ENCODE measurements at places on chromosomes 16 and 17.
A peak's percentile ranks its signal among the peaks of the same experiment; 100 is the strongest.

- DNase-seq, result peak; percentile 93
Observed at GRCh38 chr16:27202923-27203506, 311 bp upstream of the KDM8 start.

DNA sequence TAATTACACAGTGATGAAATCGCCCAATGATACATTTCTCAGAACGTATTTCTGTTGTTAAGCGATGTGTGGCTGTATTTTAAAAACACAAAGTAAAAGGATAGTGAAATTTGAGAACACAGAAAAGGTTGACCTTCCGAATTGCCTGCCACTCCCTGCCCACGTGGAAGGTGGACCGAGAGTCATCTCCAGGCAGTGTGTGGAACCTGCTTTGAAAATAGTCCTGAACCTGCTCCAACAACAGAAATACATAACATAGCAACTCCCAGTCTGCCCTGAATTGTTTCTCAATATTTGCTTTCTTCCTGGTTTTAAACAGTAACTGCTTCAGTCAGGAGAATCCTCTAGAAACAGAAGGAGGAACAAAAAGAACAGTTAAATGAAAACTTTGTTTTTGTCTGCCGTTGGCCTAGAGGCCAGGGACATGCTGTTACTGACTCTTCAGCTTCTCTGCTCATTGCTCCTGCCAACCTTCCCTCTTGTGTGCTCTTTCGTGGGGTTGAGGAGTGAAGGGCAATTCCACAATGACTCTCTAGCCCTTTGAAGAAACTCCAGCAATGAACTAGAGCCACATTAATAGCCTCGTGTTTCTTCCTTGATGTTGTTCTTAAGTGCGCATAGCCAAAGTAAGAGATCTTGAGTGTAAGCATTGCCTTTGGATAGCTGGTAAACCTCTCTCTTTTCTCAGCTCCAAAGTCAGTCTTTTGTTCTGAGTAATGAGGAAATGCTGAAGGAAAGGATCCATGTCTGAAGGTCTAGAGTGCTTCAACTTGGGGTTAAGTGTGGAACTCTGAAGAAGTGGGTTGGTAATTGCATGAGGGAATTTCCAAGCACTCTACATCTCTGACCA lies 452.5 kb upstream of the CCL2 start:
- no peak for DNase-seq

GRCh38 chr16:48187779-48188178 lies 32.0 kb upstream of the ABCC12 start:
- no peak for DNase-seq

DNA sequence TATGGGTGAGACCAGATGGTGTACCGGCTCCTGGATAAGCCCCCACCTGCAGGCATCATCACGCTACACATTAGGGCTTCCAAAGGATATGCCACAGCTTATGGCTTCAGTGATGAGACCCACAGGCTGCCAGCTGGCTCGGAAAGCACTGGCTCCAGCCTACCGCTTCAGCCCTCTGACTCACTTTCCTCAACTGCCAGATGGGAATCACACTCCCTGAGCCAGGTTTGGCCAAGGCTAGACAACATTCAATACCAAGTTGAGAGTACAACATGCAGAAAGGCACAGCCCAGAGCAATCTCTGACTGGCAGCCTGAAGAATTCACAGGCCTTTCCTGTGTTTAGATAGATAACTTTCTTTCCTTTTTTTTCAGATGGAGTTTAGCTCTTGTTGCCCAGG lies 10.3 kb downstream of the CENPV start:
- no peak for DNase-seq

- DNase-seq, result no peak
Observed at GRCh38 chr17:2804912-2805311, 8.7 kb downstream of the RAP1GAP2 start.

GRCh38 chr17:29698019-29698777 lies 75.5 kb upstream of the CORO6 start:
- no peak for DNase-seq

DNA sequence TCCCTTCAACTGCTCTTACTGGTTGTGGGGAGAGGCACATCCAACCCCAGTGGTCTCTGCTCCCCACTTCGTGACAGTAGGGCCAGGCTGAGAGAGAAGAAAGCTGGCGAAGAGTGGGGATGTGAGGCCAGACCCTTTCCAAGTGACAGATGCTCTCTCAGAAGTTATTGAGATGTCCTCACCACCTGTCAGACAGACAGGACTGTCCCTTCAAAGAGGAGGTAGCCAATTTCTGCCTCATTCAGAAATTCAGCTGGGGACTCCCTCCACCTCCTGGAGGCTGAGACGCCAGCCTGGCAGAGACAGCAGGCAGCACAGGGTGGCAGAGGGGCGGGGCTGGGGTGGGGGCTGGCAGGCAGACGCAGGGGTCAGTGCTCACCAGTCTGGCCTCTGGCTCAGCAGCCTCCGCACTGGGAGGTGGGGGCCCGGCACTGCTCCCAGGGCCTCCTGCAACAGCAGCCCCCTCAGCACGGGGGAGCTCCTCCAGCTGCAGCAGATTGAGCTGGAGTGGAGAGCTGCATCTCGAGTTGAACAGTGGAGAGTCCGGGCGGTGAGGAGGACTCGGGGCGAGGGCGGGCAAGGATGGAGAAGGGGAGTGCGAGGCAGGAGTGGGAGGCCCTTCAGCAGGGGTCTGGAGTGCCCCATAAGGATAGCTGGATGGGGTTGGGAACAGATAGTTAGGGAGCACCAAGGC lies 9.2 kb downstream of the PER1 start:
- no peak for DNase-seq

DNA sequence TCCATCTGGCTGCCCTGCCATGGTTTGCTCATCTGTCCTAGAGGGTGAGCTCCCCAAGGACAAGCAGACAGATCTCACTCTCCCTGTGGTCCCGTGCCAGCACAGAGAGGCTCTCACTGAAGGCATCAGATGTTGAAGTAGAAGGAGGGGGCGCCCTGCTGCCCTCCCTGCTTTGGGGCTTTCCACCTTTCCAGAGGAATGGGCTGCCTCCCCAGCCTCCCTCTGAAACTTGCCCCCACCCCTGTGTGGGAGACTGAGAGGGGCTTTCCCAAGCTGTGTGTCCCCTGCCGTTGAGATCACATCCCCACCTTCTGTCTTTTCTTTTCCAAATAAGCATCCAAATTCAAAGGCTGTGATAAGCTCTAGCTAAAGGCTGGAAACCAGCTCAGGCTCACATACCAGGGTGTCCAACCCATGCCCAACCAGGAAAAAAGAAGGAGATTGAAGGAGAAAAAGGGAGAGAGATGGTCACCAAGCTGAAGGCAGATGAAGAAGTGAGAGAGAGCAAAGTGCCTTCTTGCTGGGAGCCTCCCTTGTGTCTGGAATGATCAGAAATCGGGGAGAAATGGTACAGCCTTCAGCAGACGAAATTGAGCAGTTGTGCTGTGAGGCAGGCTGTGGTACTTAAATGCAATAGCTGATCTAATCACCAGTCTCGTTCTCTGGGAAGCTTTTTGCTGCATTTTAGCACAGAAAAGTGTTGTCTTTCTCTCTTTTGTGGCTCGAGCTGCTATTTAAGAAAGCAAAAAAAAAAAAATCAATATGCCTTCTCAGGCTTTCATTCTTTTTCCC lies 145.9 kb upstream of the LHX1 start:
- no peak for DNase-seq

DNA sequence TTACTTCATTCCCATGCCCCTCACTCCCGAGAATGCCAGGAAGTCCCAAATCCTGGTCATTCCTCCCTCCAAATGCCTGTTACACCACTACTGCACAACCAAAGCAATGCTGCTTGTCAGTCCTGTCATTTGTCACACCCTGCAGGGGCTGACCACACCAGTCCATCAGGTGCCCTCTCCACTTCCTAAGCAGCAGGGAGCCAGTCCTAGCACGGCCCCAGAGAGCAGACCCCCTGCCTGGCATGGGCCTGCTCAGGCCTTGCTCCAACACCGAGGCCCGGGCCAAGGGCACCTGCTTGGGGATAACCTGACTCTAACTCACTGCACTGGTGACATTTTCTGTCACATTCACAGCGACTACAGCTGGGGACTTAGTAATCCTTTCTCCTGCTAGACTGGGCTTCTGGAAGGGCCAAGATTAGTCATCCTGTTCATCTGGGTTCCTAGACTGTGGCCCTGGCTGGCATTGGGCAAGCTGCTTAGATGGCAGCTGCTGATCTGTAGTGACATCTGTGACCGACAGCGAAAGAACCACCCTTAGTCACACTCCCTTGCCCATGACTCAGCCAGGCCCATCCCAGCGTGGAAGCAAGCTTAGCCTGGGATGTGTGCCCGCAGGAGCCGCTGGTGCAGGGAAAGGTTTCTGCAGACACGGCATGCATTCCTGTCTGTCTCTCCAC lies 5.4 kb downstream of the ALYREF start:
- DNase-seq, result no peak

GRCh38 chr17:7549401-7550055 lies 670 bp downstream of the TNFSF12 start:
- peak; percentile 63 for DNase-seq

DNA sequence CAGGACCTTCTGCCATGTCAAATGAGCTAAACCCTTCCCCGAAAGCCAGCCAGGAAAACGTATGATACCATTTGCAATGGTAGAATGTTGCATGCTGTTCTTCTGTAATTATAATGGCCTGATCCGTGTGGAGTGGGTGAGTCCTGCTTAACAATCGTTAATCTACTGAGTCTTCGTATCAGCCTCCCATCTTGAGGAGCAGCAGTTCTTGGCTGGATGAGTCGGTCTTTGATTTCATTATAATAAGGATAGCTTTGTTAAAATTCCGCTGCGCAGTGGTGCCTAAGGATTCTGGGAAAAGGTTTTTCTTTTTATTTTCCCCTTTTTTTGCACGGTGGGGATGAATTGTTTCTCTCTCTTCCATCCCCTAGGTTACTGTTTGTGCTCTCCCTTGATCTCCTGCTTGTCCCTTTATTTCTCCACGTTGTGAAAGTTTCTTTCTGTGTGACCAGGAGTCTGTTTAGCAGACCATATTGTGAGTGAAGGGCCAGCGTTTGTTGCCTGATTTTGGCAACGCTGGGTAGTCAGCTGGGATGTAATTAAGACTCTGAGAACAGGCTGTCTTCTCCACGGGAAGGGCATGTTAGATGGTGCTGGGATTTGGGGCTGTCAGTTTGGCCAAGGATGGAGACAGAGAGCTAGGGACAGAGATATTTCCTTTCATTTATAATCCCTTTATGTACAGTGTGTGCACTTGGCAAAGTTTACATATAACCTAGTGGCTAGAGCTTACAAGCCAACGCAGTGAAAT lies 263.0 kb downstream of the FTO start:
- DNase-seq, result no peak

DNA sequence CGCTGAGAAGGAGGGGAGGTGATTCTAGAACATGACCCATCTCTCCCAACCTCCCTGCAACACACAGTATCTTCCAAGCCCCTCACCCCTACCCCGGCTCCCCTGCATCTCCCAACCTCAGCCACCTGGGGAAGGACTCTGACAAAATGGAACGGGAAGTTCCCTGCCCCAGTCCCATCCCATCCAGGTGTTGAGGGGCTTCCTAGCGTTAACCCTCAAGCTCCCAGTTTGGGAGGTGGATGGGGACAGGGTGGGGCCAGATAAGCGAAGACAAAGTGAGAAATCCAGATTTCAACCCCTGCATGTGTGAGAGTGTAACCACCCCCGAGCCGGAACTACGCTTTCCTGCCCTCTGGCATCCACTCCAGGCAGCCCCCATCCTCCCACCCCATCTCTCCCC lies 1.8 kb downstream of the ZSCAN10 start:
- no peak for DNase-seq

- DNase-seq, result no peak
Observed at GRCh38 chr17:81406117-81406953, 11.1 kb downstream of the BAHCC1 start.

- no peak for DNase-seq
Observed at GRCh38 chr16:81650982-81651562, 128.0 kb upstream of the PLCG2 start.

- no peak for DNase-seq
Observed at GRCh38 chr17:61425682-61426481, 26.2 kb downstream of the TBX2 start.

DNA sequence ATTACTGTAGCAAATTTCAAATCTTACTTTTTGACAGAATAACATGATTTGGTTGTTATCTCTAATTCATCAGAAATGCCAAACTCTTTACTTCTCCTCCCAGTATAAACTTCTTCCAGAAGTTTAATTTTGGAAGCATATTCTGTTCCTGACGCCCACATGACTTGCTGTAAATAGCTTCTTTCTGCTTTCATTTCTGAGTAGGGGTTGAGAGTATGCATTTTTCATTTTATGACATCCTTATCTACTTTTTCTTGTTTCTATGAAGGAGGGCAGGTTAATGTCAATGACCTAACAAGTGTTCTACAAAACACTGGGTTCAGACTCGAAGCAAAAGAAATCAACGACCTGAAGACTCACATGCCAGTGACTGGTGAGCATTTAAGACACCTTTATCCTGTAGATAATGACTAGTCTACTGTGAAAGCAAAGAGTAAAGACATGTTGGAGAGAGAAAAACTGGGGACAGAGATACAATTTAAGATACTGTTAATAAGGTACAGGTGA lies 36.5 kb upstream of the EFCAB3 start:
- no peak for DNase-seq
